NCI-H1417 treated with DMSO at 0.1 percent for 48 hours (cell line): ENCODE measurements at places on chromosomes 13 and 19.

DNA sequence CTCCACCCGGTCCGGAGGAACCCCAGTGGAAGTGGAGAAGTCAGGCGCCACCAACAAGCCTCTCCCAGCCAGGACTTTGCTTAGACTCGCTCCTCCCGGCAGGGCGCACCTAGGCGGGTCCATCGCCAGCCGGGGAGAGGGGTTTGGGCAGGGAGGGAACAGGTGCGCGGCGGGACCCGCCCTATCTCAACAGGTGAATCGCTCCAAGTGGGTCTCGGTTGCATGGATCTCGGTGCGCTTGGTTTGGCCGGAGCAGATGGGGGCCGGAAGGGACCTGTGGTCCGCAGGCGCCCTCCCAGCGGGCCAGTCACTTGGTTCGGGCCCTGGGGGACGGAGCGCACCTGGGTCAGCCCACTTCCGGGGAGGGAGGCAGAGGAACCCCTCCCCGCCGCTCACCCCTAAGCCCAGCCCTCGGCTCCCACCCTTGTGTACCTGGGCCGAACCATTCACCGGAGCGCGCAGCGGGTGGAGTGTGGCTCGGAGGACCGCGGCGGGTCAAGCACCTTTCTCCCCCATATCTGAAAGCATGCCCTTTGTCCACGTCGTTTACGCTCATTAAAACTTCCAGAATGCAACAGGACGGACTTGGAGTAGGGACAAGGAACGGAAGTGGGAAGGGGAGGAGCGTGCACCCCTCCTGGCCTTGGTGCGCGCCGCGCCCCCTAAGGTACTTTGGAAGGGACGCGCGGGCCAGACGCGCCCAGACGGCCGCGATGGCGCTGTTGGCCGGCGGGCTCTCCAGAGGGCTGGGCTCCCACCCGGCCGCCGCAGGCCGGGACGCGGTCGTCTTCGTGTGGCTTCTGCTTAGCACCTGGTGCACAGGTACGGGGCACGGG, at the start of gene LSR:
Gene LSR (plus strand): TSS at position 693 of the 836 bp plus-strand sequence. CDS start 21 bp downstream, at position 714.
- peak; percentile 59 for DNase-seq

GRCh38 chr19:28543244-28543776, 669.6 kb downstream of the UQCRFS1 start:
- no peak for DNase-seq

DNA sequence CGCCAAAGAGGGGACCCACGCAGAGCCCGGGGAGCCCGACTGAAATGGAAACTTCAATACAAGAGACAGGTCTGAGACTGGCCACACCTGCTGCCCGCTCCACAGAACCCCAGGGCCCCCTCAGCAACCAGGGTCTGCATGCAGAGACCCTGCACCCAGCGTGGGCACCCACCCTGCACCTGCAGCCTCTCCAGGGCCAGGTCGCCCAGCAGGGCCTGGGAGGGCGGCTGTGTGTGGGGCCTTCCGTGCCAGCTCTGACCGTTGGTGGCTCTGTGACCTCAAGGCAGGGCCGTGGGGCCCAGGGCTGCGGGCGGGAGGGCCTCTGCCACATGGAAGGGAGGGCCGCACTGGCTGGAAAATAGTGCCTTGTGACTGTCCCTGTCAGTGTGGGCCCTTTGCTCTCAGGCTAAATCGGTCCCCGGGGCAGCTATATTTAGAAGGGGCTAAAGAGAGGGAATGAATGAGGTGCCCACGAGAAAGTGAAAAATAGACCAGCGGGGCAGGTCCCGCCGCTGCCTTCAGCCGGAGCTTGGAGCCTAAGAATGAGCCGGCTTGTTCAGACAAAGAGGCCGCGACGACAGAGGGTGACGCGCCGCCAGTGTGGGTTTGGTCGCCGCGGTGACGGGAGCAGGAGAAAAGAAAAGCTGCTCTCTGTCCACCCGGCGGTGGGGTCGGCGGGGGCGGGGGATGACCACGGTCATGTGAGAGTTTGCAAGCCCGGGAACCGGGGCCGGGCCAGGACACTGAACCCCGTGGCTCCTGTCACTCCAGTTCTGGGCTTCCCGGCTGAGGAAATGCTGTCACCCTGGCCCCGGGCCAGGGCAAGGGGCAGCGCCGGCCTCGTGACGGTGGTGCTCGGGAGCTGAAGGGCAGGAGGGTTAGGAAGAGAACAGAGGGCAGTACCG, 70.5 kb downstream of the GADD45B start:
- no peak for DNase-seq

DNA sequence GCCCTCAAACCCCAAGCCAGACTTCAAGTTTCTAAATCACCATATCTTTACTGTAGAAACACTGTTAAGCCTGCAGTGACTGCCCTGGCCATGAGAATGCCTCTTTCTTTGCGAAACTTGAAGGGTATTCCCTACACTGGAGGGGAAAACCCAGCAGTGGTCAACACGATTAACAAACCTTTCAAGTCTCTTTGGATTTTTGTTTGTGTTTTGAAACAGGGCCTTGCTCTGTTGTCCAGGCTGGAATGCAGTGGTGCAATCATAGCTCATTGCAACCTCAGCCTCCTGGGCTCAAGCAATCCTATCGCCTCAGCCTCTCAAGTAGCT, 17.4 kb upstream of the POMP start:
- no peak for DNase-seq

- DNase-seq = no peak
Measured at GRCh38 chr13:75910591-75910990, 274.5 kb downstream of the LMO7 start.

GRCh38 chr13:48842316-48842715, 133.4 kb upstream of the FNDC3A start:
- DNase-seq = no peak

- DNase-seq = no peak
Measured at GRCh38 chr13:106521095-106521799, 14.2 kb downstream of the EFNB2 start.

GRCh38 chr19:38862321-38863059, 12.7 kb upstream of the HNRNPL start:
- DNase-seq = peak; percentile 48

DNA sequence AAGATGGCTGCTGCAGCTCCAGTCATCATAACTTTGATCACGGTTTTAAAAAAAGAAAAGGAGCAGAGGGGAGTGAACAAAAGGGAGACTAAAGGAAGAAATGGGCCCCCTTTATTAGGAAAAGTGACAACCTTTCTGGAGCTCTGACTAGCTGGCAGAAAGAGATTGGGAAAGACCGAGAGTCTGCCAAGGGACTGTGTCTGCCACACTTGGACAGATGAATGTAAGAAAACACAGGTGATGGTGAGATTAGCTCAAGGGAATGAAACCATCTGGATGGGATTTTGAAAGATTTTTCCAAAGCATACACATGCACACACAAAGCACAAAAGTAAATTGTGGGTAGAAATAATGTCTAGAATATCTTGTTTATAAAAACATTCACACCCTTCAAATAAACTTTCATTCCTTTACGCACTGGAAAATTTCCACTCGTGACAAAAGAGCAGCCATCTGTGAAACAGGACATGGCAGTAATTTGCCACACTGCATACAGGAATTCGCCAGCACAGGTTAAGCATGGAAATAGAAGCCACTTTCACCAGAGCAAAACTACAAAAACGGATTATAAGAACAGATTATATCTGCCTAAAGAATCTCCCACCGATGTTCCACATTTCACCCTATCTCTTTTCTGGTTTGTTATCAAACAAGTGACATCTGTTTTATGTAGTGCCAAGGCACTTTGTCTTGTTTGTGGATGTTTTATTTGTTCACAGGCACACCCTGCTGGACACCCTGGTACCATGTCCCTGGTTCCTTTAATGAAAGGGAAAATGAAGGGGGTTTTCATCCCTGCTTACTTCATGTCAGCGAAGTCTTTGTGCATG, 819.5 kb downstream of the DIAPH3 start:
- no peak for DNase-seq

GRCh38 chr13:89951341-89951740, 1396.1 kb upstream of the MIR17HG start:
- DNase-seq = no peak

GRCh38 chr13:70630247-70630646, 522.0 kb upstream of the KLHL1 start:
- DNase-seq = no peak

- no peak for DNase-seq
Measured at GRCh38 chr19:33159149-33159548, 27.2 kb downstream of the WDR88 start.

- no peak for DNase-seq
Measured at GRCh38 chr19:6761053-6761676, 6.1 kb downstream of the SH2D3A start.

DNA sequence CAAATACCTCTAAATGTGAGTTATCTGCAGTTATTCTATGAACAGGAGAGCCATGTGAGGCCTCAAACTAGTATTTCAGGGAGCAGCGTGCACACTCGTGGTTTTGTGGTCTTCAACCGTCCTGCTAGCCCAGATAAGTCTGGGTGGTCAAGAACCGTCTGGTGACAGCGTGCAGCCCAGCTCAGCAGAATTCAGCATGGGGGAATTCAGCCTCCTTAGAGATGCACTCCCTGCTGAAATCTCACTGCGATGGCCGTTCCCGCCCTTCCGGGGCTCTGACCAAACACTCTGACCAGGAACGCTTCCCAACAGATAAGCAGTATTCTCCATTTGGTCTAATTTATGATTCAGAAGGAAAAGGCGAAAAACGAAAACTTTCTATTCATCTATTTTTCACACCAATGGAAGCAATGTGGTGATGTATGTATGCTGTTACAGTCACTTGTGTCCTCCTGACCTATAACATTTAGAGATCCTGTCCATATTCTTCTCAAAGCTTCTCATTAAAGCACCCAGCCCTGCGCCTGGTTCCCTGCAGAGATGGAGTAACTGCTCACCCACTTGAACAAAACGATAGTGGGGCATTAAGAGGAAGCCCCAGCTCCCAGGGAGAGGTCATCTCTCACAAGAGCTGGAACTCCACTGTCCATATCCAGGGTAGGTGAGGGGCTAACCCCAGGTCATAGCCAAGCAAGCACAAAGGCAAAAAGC, 2.9 kb downstream of the ANKRD27 start:
- no peak for DNase-seq

DNA sequence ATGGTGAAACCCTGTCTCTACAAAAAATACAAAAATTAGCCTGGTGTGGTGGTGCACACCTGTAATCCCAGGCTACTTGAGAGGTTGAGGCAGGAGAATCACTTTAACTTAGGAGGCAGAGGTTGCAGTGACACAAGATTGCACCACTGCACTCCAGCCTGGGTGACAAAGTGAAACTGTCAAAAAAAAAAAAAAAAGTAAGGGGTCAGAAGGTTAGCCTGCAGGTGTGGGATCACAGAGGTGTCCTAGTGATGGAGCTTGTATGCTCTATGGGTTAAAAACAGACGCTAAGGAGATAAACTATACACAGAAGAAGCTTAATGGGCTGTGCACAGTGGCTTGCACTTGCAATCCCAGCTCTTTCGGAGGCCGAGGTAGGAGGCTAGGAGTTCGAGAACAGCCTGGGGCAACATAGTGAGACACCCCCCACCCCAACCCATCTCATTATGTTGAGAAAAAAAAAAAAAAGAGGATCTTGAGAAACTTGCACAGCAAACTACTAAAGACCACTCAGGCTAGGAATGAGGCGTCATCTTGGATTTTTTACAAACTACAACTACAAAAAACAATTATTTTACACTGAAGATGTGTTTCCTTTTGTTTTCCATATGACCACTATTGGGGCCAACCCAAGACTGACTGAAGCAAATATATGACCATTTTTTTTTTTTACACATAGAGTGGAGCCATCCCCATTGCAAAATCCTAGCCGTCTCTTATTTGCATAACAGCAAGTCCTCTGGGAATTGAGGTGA, 7.9 kb downstream of the FOSB start:
- DNase-seq = no peak

DNA sequence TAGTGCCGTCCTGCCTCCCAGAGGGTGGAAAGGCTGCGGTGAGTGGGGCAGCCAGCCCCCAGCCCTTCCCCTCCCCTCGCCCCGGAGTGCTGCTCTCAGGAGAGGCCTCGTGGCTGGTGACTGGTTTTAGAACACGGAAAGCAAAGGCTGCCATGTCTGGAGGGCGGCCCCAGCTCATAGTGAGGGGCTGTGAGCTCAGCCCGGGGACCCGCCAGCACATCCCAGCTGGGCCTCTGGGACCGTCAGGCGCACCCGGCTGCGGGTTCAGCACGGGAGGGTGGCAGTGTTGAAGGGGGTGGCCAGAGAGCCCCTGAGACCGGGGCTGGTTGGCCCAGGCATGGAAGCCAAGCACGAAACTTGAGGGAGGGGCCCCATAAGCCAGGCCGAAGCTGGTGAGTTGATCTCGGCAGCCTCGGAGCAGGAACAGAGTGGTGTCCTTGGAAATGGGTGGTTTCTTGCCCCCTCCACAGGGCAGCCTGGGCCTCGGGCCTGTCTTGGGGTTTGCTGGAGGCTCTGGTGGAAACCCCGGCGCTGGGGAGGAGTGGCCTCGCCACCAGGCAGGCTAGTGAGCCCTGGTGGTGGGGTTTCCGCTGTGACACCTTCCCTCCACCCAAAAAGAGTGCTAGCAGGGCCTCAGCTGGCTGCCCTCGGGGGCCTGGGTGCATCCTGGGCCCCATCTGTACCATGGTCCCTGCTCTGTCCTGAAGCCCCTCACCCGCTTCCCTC, 157.7 kb downstream of the KDM4B start:
- DNase-seq = no peak

DNA sequence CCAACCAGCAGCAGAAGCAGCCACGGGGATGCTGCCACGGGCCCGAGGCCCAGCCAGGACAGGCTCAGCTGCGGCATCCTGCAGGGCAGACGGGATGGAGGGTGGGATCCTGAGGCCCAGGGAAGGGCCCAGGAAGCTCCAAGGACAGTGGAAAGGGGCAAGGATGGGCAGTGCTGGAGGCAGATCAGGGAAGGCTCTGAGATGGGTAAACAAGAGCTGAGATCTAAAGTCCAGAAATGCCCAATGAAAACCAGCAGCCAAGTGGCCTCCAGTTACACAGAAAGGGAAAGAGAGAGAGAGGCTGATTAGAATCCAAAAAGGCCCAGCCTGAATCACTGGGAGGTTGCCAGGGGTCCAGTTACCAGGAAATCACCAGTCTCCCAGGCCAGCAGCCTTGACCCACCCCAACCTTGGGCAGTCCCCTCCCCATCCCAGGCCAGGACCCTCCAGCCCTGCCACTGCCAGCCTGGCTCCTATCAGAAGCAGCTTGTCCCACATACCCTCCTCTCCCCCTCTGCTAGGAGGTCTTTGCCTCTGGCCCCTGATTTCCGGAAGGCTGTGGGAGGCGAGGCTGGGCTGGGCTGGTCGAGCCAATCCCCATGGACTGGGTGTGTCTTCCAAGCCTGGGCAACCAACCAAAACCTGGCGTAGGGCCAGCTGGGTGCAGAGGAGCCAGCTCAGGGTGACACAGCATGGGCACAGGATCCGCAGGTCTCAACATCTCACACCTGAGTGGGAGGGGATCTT, at the start of gene CYP4F11:
Gene CYP4F11 (minus strand): TSS at position 198 of the 747 bp plus-strand sequence. CDS start 121 bp downstream, at position 77.
- no peak for DNase-seq

DNA sequence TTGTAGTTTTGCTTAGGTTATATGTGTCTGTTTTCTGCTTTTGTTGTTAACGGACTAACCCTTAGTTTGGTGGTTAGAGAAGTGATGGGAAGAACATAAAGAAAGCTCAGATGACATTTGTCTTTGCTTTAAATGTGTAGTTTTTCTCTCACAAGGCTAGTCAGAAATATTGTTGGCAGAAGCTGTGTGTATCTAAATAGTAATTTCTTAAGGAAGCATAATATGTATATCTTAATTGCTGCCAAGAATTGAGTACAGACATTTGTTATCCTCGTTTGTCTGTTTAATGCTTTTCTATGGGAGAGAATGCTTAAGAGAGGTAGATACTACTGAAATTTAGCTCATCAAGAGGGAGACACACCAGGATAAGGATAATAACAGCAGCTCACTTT, 2.7 kb downstream of the RGCC start:
- no peak for DNase-seq
